ENCODE measurements at places on chromosomes 2 and 18. TPM values are rescaled to one million over a fixed set of nuclear protein-coding genes. Genes with fewer than 3 reads are reported as not detected.

The SERPINB11 gene
- 1.4 TPM for total RNA-seq

The FKBP1B gene
- 23.0 TPM for total RNA-seq

The TRIP12 gene
- total RNA-seq: 188 TPM

The HOXD3 gene
- 25.4 TPM for total RNA-seq

The PJVK gene
- 8.0 TPM for total RNA-seq

The SPC25 gene
- 25.2 TPM for total RNA-seq

DNA sequence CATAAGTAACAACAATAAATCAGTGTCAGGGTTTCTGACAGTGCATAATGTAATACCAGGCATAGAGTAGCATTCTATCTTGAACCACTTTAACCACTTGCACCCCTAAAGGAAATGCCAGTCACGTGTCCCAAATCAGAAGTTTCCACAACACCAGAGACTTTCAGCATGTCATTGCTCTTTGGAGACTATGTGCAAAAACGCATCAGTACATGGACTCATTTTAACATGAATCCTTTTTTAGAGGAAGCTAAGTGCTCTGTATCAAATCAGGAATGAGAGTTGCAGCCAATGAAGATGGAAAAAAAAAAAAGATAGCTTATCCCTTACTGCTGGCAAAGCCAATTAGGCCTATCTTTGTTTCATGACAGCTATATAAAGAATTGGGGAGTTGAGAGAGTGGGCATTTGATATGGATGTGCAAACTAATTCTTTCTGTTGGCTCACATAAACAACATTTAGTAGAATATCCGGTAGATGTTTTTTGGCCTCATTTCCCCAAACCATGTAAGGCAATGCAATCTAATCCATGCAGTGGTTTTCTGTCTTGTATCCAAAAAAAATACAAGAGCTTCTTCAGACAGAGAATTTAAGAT, 353.1 kb downstream of the IRS1 start:
- no peak overlapping the region for H3K4me3 ChIP-seq
- DNase-seq: no peak
- H3K27me3 ChIP-seq: no peaks in the 10 kb centered on the region
- H3K36me3 ChIP-seq: no peaks in the 10 kb centered on the region
- H3K27ac ChIP-seq: no peak overlapping the region

DNA sequence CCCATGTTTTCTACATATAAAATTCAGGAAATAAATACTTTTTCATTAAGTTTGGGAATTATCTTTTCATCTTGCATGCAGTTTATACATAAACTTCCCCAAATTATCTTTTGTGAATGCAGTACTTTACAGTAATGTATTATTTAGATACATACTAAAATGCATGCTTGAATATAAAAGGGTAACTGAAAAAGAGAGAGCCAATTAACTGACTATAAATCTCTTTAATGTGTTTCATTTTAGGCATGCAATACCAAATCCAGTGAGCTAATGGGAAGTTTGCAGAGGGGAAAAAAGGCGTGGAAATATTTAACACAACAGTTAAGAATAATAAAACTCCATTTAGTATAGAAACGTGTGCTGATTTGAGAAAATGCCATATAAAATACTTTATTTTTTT, 39.2 kb downstream of the COL4A4 start:
- no peak overlapping the region for H3K4me3 ChIP-seq
- H3K27me3 ChIP-seq: peaks cover 29% of the 10 kb centered on the region
- no peaks in the 10 kb centered on the region for H3K4me1 ChIP-seq
- no peak overlapping the region for H3K27ac ChIP-seq
- DNase-seq: no peak

- no peak overlapping the region for H3K4me3 ChIP-seq
- no peak overlapping the region for H3K27ac ChIP-seq
- H3K36me3 ChIP-seq: no peaks in the 10 kb centered on the region
- H3K27me3 ChIP-seq: no peaks in the 10 kb centered on the region
Observed at GRCh38 chr2:3661149-3661660, 3.2 kb downstream of the ALLC start.

DNA sequence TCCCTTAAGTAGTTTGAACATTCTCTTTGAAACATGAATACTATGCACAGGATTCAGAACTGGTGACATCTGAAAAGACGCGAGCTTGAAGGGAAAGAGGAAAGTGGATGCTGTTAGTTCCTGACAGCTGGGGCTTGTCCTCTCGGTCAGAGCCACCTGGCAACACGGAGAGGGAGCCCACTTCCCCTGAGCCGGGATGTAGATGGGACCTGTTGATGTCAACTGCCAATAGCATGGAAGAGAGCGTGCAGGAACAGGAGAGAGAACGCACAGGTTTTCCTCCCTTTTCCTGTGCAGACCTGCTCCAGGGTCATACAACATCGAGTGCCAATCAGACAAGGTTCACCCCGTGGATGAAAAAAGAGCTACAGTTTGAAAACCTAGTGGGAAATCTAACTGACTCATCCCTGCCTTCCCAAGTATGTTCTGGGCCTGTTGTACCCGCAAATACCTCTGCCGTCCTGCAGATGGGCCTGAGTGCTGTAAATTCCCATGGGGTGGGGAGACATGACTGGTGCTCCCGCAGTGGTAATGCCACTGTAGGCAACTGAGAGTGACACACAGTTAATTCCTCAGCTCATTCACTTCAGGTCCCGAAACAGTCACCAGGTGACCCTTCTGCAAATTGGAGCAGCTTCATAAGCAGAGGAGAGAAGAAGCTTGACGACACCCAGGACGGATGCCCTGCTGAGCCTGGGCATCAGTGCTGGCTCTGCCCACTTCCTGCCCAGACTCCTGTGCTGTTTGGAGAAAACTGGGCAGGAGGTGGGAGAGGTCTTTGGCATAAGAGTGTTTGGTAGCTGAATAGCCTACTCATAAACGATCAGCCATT, 13.9 kb upstream of the MBP start:
- no peak overlapping the region for H3K4me3 ChIP-seq
- no peaks in the 10 kb centered on the region for H3K36me3 ChIP-seq
- H3K27me3 ChIP-seq: peaks cover 6% of the 10 kb centered on the region

- H3K4me1 ChIP-seq: peaks cover 22% of the 10 kb centered on the region
- no peaks in the 10 kb centered on the region for H3K36me3 ChIP-seq
Observed at GRCh38 chr2:200219309-200220113, 87.0 kb upstream of the SPATS2L start.

DNA sequence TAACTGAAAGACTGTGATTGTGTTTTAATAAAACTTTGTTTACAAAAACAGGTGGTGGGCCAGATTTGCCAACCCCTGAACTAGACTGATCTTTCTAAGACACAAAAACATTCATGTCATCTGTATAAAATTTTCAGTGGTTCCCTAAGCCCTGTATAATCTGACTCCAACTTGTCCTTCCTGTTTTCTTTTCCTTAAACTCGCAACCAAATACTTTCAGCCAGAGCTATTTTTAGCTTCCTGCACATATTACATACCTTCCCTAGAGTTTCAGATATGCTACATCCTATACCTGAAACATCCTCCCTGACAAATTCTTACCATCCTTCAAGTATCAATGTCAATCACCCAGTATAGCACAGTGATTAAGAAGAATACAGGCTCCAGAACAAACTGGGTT, 4.8 kb downstream of the GCFC2 start:
- H3K4me1 ChIP-seq: peaks cover 17% of the 10 kb centered on the region
- no peak for DNase-seq
- no peaks in the 10 kb centered on the region for H3K27me3 ChIP-seq
- peak overlapping the region; percentile 5 for H3K27ac ChIP-seq

DNA sequence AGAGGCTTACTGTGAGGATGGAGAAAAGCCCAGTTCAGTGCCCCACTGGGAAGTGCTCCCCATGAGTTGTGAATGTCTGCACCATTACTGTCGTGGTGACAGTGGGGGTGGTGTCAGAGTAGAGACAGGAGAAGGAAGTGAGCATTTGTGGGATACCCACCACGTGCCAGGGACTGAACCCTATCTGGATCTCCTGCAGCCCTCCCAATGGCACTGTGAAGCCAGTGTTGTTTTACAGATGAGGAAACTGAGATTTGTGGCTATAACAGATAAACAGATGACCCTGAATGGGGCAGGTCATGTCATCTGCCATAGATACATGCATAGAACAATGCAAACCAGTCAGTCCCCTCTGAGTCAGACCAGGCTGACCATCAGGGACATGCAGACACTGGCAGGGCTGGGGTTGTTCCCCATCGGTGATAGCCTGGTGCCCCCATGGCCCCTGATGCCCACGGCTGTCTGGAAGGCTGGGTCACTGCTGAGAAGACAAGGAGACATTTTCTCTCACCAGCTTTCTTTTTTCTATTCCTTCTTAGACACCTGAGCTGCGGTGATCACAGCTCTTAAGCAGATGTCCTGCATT, 60.8 kb downstream of the EMILIN2 start:
- H3K27me3 ChIP-seq: peaks cover 24% of the 10 kb centered on the region
- H3K4me1 ChIP-seq: peaks cover 7% of the 10 kb centered on the region
- H3K4me3 ChIP-seq: peak overlapping the region; percentile 76
- no peak overlapping the region for H3K27ac ChIP-seq

GRCh38 chr18:63247926-63248325, 71.6 kb downstream of the BCL2 start:
- H3K4me3 ChIP-seq: no peak overlapping the region
- H3K27ac ChIP-seq: no peak overlapping the region
- no peak for DNase-seq
- H3K36me3 ChIP-seq: peaks cover 13% of the 10 kb centered on the region

DNA sequence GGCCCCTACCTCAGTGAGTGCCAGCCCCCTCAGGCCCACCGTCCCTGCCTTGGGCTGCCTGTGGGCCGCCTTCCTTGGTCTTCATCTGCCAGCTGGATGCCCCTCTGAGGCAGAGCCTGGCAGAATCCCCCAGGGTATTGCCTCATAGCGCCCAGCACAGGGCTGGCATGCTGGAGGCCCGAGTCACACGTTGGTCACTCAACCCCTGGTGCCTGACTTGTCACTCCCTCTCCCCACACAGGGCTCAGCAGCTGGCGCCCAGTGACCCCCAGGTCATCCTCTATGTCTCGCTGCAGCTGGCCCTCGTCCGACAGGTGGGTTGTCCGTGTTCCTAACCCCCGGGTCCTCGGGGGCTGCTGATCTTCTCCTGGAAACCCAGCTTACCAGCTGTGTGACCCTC, 108.4 kb upstream of the MCFD2 start:
- DNase-seq: no peak
- H3K4me3 ChIP-seq: no peak overlapping the region
- no peak overlapping the region for H3K27ac ChIP-seq
- H3K4me1 ChIP-seq: peaks cover 23% of the 10 kb centered on the region

GRCh38 chr18:39441648-39442047, 1876.0 kb upstream of the CELF4 start:
- DNase-seq: no peak
- H3K36me3 ChIP-seq: peaks cover 3% of the 10 kb centered on the region
- no peaks in the 10 kb centered on the region for H3K4me1 ChIP-seq
- H3K4me3 ChIP-seq: no peak overlapping the region

DNA sequence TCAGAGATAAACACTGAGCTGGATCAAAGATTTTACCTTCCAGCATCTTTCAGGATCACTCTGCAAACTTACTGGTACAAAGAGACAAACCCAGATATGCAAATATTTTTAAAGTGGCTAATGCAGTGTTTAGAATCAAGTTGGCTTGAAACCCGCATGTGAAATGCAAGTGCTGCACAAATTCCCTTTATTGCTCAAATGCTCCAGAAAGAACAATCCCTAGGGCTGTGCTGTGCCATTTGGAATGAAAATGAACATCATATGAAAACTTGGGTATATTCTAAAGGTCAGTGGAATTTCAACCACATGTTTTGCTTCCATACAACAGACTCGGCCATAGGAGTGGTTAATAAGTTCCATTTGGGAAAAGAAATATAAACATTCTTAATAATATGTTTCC, 139.1 kb downstream of the VWC2L start:
- no peaks in the 10 kb centered on the region for H3K36me3 ChIP-seq
- H3K27ac ChIP-seq: no peak overlapping the region
- no peaks in the 10 kb centered on the region for H3K27me3 ChIP-seq
- H3K4me3 ChIP-seq: no peak overlapping the region

GRCh38 chr2:223930103-223930976, 14.8 kb downstream of the WDFY1 start:
- H3K36me3 ChIP-seq: peaks cover 10% of the 10 kb centered on the region
- no peak overlapping the region for H3K4me3 ChIP-seq
- H3K27ac ChIP-seq: no peak overlapping the region
- H3K4me1 ChIP-seq: peaks cover 26% of the 10 kb centered on the region
- no peak for DNase-seq

- DNase-seq: no peak
- no peaks in the 10 kb centered on the region for H3K27me3 ChIP-seq
- H3K36me3 ChIP-seq: peaks cover 14% of the 10 kb centered on the region
- H3K4me1 ChIP-seq: peaks cover 30% of the 10 kb centered on the region
- peak overlapping the region; percentile 91 for H3K4me3 ChIP-seq
Observed at GRCh38 chr2:127887776-127888130, 2.0 kb upstream of the AMMECR1L start.

GRCh38 chr18:50850307-50851065, 28.4 kb upstream of the ME2 start:
- H3K27me3 ChIP-seq: peaks cover 12% of the 10 kb centered on the region
- H3K36me3 ChIP-seq: no peaks in the 10 kb centered on the region
- H3K4me3 ChIP-seq: no peak overlapping the region

All from type B pancreatic cell (in vitro differentiated cells).